NCI-H524 treated with DMSO at 0.1 percent for 48 hours (cell line): ENCODE measurements at places on chromosomes 7 and 10.

DNA sequence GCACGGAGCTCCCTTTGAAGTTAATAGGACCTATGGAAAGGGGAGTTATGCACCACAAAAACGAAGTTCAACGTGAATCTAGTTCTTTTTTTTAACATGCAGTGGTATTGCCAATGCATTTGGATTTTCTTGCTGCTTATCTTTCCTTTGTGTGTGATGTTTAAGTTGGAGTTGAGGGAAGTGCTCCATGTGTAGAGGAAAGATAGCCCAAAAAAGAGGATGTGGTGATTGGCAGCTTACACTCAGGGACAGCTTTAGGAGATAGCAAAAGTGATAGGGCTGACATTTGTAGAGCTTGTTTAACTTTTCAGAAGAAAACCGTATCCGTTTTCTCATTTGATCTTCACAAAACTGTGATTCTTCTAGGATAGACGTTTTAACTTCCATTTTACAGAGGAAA lies 101.3 kb downstream of the MDFIC start:
- no peak for DNase-seq

GRCh38 chr10:29030900-29031299 lies 258.0 kb upstream of the LYZL1 start:
- DNase-seq, result no peak

GRCh38 chr7:146126767-146127509 lies 10.3 kb downstream of the CNTNAP2 start:
- no peak for DNase-seq

DNA sequence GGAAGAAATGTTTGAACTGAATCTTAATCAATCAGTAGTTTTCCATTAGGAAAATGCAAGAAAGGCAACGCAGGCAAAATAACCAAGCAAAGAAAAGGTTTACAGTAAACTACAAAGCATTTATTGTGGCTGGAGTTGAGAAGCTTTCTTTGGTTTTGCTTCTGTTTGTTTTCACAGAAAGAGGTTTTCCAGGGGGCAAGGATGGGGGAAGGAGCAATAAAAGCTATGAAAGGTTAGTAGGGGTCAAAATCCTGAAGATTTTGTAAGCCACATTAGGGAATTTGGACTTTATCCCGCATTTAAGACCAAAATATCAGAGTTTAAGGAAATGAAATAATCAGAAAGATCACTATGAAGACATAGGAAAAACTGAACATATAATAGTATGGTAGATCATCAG lies 51.1 kb downstream of the NT5C2 start:
- DNase-seq, result no peak

GRCh38 chr7:128886391-128887168 lies 23.9 kb downstream of the ATP6V1F start:
- no peak for DNase-seq

DNA sequence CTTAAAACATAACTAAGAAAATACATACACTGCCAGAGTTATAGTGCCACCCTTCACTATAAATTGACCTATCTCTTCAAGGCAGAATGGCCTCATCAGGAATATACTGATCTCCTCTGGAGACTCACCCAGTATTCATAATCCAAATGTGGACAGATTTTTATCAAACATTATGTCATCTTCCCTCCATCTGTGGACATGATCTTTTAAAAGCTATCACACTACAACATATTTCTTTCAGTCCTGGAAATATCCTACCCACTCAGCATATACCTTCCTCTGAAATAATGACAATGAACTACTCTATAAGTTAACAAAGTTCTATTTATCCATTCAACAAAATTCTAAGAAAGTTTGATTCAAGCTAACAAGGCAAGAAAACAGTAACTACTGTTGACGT lies 3.2 kb downstream of the ZNF800 start:
- DNase-seq, result no peak

GRCh38 chr7:129707910-129708499 lies 96.5 kb downstream of the NRF1 start:
- no peak for DNase-seq

GRCh38 chr10:131514454-131514853 lies 202.9 kb upstream of the TCERG1L start:
- no peak for DNase-seq

DNA sequence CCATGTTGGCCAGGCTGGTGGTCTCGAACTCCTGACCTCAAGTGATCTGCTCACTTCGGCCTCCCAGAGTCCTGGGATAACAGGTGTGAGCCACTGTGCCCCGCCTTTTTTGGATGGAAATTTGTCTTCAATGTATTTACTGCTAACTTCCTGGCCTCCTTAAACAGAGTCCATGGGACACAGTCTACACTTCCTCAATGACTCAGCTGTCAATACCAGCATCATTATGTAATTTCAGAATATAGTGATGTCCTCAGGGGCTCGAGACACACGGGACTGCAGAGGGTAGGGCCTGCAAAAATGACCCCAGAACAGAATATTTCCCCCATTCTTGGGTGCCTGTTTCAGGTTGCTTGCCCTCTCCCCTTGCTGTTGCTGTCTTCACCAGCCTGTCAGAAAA lies 31.1 kb downstream of the CAMK2G start:
- no peak for DNase-seq

DNA sequence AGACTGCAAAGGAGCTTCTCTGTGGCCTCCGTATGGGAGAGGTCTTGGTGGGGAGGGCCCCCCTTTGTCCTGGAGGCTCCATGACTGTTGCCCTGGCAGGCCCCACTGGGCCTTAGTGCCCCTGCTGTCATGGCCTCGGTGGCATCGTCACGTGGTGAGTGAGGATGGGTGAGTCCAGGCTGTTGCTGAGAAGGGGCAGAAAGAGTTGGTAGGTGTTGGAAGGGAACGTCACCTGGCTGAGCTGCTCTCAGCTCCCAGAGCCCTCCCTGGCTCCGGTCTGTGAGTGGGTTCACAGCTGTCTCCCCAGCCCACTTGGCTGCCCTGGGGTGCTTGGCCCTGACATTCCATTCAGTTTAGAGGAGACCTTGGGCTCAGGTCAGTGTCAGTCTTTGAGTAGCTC lies 16.1 kb downstream of the SFRP5 start:
- DNase-seq, result no peak

GRCh38 chr10:19620811-19621210 lies 195.4 kb upstream of the PLXDC2 start:
- DNase-seq, result no peak

GRCh38 chr7:33336820-33337219 lies 207.5 kb downstream of the BBS9 start:
- no peak for DNase-seq

DNA sequence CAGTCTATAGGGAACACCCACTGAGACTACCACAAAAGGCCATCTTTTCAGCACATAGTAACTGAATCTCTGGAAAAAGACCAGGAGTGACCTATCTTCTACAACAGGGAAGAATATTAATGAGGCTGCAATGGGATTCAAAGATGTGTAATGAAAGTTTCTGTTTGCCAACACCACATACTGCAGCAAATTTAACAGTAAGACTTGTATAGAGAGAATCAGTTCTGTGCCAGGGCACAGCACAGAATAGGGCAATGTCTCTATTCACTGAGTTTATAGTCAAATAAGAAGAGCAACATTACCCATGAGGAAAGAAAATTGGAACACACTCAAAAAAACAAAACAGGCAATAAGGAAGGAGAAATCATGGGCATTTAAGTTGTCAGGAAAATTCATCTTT lies 91.4 kb upstream of the PTN start:
- no peak for DNase-seq

DNA sequence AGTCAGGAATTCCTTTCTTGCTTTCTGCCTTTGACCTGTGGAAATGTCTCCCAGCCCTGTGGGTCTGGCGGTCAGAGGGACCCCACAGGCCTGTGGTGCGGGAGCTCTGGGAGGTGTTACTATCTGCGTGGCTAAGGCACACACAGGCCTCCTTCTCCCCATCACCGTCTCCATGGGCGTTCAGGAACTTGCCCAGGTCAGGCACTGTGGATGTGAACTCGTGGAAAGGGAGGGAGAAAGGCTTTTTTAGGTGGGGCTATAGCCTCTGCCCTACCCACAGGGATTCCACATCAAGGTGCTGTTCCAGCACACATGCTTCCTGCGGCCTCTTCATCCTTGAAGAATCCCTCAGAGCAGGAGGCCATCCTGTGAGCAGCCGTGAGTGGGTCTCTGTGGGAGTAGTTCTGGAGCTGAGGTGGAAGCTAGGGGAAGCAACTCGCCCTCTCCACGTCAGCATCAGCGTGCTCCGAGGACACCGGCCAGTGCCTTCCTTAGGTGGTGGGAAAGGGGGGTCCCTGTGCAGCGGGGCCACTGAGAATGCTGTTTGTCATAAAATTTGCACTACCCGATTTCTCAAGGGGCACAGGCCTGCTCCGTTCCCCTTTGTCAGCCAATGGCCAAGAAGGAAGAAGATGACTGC lies 7.5 kb upstream of the ATP6V0E2 start:
- DNase-seq, result no peak
